ENCODE measurements at places on chromosomes 3 and 15.

DNA sequence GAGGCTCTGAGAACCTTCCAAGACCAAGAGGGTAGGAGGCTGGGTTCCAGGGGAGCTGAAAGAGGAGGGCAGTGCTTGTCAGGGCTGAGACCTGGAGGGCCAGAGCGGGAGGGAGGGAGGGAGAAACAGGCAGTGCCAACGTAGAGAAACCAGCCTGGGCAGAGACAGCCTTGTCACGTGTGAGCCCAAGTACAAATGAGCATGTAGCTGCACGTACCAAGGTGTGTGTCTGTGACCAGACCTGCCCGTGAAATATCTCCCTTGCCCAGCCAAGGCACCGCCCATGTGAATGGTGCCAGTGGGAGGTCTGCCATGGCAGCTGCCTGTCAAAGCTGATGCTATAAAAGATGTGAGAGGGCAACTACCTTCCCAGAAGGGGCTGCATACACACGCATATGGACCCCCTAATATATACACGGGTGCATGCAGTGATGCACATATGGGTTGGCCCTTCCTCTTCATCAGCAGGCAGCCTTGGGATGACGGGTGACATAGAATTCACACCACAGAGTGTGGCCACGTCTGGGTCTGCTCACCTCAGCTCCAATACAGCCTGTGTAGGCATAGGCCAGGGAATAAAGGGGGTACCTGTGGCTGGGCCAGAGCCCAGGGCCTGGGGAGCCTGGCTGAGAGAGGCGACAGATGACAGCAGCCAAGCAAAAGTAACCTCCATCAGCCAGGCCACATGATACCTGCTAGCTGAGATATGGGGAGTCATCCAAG lies 7.8 kb upstream of the CTDSPL start:
- no peak for DNase-seq

GRCh38 chr3:33278163-33278562 lies 921 bp downstream of the FBXL2 start:
- no peak for DNase-seq

- no peak for DNase-seq
These were observed 15.3 kb upstream of the SEMA3F start for GRCh38 chr3:50139718-50140423.

DNA sequence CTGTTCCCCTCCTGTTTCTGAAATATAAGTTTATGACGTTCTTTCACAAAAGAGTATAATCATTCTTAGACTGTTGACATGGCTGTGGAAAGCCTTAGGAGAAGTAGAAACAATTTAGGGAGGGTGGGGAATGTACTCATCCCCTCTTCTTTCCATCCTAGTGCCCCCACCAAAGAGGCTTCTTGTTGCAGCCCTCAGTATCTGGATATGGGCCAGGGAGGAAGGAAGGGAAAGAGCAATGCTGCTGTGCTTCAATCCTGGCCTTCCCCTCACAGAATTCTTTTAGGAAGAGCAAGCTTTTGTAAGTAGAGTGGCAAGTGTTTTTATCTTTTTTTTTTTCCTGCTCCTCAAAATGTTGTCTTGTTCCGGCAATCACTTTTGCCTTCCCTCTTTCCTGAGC lies 1.7 kb downstream of the INAFM2 start:
- no peak for DNase-seq

- DNase-seq = no peak
These were observed 83.3 kb downstream of the GLDN start for GRCh38 chr15:51424780-51425179.

DNA sequence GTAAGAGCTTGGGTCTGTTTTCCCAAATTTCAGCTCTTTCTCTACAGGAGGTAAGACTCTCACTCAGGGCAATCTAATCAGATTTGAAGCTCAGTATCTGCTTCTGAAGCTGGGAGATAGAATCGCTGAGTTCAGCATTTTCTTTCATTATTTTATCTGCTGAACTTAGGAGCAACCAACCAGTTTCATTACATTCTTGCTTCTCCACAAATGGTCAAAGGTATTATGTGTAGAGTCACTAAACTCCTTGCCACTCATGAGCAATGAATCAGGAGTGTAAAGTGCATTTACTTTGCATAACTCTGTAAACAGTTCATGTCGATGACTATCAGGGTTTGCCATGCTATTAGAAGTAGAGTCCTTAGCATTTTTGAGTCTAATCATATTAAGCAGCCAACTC lies 249.4 kb downstream of the CHL1 start:
- no peak for DNase-seq

GRCh38 chr15:45458746-45459403 lies 63.7 kb downstream of the SLC30A4 start:
- peak; percentile 84 for DNase-seq

DNA sequence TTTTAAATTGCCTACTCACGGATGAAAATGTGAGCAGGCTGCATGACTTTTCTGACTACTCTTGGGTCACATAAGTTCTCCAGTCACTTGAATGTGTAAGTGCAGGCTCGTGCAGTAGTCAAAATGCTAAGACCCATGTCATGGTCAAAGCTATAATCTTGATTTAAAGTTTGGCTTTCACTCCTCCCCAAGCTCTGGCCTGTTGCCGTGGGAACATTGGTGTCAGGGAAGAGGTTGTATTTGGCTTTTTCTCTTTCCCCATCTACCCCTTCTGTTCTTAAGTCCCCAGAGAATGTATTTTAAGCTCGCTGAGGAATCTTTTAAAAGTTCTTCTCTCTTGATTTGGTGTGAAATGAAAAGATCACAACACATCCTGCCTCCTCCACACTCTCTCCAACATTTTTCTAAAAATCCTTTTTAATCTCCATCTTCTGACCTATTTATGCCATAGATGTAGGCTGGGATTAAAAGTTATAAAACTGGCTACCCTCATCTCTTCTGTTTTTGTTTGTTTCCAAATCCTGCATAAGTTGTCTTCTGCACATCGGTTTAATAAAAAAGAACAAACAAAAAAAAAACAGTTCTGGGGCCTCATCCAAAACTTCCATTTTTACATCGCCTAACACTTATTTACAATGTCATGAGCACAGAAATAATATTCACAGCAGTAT lies 61.4 kb upstream of the ADAMTSL3 start:
- no peak for DNase-seq

DNA sequence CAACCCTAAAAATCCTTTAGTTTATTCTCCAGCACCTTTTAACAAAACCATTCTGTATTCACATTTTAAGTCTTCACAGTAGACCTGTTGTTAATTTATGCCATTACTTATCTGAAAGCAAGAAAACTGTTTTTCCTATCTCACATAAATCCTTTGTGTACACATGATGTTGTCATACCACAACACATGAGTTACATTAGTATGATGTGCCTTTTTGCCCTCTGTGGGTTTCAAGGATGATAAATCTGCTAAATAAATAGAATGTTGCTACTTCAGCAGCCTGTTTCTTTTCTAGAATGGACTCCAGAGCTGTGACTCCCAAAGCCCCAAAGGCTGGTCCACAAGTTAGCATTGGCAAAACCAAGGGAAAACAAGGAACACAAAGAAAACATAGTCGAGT lies 151.6 kb downstream of the SERPINI1 start:
- DNase-seq = no peak

GRCh38 chr3:45528429-45528828 lies 66.1 kb upstream of the LIMD1 start:
- DNase-seq = no peak

DNA sequence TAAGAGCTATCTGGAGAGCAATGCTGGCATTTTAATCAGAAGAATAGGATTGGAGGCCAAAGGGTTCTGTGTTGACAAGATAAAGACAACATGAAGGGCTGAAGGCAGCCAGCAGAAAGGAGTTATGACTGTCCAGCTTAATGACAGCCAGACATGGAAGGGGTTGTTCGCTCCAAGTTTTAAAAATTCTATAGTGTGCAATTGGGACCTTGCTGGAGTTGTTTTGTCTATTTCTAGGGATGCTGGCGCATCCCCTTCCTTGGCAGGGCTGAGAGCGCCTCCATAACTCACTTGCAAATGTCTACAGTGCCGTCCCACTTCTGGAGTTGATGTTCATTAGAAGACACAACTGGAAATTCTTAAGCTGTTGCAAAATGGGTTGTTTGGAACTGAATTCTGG lies 200.7 kb downstream of the TLE3 start:
- no peak for DNase-seq

- no peak for DNase-seq
These were observed 7.5 kb upstream of the NR1I2 start for GRCh38 chr3:119774444-119774843.

DNA sequence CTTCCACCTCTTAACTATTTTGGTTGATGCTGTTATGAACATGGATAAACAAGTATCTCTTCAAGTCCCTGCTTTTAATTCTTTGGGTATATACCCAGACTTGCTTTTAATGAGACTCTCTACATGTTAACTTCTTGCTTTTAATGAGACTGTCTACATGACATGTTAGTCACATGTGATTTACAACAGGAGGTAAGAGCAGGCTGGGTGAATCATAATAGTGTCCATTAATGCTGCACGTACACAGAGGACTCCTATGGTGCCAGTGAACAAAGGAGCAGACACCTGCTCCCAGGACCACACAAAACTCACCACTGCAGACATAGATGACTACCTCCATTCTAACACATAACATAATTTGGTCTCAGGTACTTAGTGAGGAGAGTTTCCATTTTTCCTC lies 273.4 kb upstream of the NSMCE3 start:
- no peak for DNase-seq

- DNase-seq = no peak
These were observed 178.2 kb upstream of the TGFBR2 start for GRCh38 chr3:30428251-30428650.

DNA sequence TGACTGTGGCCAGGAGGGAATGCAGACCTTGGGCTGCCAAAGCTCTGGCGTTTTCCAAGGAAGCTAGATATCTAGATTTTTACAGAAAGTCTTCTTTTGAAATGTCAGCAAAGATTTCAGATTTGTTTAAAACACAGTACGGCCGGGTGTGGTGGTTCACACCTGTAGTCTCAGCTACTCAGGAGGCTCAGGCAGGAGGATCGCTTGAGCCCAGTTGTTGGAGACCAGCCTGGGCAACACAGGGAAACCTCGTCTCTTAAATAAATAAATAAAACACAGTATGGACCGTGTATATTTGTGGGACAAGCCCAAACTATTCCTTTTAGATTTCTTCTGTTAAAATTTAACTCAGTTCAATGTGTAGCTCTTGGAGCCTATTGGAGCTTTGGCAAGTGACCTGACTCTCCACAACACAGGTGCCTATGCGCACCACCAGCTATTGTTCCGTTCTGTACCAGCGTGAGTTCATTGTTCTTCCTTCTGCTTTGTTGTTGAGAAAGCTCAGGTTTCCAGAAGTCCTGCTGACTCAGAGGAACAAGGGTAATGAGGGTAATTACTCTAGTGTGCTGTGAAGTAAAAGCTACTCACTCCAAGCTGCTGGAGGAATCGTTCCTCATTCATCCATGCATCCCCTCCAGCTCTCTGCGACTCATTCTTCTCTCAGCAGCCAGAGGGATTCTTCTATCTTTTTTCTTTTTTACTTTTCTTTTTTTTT lies 73.1 kb upstream of the SLC6A6 start:
- DNase-seq = no peak

- DNase-seq = no peak
These were observed at the start of gene LRRC3B for GRCh38 chr3:26622621-26623418. Gene LRRC3B, plus strand, starts transcription at chr3:26622772. Its CDS starts 86,901 bp downstream, at chr3:26709673.

DNA sequence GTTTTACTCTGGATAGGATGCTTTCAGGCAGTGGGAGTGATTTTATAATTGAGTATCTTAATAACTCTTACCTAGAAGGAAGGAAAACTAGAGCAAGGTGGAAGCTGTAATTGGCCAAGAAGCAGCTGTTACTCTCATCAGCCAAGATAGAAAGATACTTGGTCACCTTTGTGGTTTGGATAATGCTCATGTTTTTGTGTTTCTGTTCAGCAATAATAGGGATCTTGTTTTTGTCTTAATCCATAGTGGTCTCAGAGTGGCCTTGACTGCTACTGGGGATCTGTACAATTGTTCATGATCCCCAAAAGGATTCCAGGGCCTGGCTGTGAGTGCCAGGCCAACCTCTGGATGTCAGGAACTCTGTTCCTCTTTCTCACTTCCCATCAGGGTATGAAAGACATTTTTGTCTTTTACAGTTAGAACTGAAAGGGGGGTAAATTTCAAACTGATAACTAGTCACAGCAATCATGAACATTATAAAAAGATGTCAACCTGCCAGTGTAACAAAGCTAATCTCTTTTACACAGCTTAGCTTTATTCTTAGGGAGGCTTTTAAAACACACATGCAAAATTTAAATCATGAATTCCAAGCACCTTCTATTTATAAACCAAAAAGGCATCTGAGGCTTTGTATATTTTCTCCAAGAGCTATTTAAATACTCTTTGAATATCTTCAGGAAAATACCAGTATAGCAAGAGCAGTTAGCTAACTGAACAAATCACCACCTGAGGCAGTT lies 6.0 kb downstream of the UBL7 start:
- DNase-seq = no peak

DNA sequence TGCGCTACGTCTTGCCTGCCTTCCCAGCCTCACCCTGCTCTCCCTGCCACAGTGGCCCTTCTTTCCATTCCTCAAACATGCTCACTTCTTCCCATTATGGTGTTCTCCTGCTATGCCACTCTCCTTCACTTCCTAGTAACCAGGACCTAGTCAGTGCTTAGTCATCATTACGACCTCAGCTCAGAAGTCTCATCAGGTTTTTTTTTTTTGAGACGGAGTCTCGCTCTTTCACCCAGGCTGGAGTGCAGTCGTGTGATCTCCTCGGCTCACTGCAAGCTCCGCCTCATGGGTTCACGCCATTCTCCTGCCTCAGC lies 149.5 kb downstream of the GREM1 start:
- no peak for DNase-seq

- DNase-seq = no peak
These were observed 1.5 kb downstream of the STXBP5L start for GRCh38 chr3:120909602-120909878.

DNA sequence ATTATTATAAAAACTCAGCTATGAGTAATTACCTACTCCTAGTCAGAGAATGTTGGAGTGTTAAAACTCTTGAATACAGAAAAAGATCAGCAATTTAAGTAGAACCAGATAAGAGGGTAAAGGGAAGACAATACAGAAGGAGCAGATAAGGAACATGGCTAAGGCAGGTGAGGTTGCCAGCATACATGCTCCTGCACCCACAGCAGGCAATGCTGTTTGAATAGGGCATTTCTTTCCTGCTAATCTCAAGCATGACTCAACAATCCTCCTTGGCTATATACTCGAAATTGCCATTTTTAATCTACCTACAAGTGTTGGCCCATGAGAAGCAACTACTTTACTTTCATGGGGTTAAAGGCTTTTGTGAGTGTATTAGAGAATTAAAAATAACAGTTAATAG lies 494.5 kb downstream of the DIPK2A start:
- DNase-seq = no peak

DNA sequence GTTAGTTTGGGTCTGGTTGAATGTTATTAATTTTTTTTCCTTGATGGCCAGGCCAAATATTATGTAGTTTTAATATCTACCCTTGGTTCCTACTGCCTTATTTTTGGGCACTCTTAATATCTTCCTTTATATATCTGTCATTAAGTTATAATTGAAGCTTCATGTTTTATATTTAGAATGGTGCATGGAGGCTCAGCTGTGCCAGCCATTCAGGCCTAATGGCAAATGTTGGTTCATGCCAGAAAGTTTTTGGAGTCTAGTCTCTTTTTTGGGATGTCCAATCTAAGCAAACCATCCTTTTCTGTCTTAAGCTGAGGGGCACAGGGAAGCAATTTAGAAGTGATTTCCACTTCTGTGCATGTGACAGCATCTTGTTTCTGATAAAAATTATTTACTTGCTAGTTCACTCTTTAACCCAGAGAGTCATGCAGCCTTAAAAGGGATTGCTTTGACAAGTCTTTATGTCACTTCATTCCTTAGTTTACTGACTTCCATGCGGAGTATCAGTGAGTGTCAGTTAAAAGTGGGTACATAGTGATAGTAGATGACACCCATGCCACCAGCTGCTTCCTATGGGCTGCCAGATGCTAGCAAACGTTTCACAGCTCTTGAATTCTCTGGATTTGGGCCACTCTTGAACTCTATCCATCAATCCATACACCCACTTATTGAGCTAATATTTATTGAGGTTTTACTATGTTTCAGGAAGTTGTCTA lies 33.0 kb downstream of the MITF start:
- DNase-seq = no peak
